Large intestine (tissue), 12 donors: ENCODE measurements at places on chromosomes 5 and 9.

DNA sequence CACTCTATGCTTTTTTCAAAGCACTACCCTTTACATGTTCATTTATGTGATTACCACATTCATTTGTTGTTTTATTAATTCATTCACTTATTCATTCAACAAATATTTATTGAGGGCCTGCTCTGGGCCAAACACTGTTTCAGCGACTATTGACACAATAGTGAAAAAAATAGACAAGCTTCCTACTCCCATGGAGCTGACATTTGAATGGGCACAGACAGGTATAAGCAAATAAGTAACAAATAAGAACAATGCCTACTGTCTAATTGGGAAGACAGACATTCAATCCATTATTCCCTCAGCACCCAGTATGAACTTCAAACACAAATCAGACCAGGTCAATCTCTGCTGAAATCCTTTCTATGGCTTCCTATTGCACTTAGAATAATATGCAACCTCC is 156.9 kb upstream of the NR3C1 start:
- DNase-seq, result no peak

GRCh38 chr5:75566710-75567309 is 44.4 kb upstream of the ANKDD1B start:
- peak; percentile 26 for DNase-seq

DNA sequence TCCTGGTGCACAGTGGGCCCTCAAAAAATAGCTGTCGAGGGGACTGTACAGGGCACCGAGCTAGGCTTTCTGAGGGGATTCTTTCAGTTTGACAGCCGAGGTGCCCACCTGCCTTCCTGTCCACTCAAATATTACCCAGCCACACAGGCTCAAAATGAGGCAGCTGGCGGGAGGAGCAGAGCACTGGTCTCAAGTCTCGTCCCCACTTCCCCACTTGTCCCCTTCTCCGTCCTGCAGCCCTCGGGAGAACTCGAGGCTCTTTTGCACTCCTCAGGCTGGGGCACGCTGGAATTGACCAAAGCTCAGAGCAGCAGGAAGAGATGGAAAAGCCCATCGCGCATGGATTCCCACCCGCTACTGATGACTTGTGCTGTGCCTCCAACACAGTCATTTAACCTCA is 185.2 kb downstream of the HSPA4 start:
- DNase-seq, result no peak

GRCh38 chr5:67268231-67269021 is 71.8 kb upstream of the CD180 start:
- peak; percentile 86 for DNase-seq
